MCF 10A (cell line): ENCODE measurements at places on chromosomes 2 and 18.

DNA sequence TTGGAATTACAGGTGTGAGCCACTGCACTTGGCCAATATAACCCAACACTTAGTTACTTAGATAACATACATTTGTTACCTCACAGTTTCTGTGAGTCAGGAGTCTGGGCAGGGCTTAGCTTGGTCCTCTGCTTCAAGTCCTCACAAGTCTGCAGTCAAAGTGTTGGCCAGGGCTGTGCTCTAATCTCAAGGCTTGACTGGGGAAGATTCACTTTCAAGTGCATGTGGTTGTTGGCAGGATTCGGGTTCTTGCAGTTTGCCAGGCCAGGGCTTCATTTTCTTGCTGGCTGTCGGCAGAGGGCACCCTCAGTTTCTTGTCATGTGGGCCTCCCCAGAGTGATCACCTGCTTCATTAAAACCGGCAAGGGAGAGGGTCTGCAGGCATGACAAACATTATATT is 103.7 kb downstream of the SLC4A3 start:
- DNase-seq, result peak; percentile 57

GRCh38 chr18:8780227-8780626 is 74.9 kb downstream of the MTCL1 start:
- no peak for DNase-seq

- DNase-seq, result no peak
Observed at GRCh38 chr2:227932001-227932400, 60.6 kb downstream of the DAW1 start.

DNA sequence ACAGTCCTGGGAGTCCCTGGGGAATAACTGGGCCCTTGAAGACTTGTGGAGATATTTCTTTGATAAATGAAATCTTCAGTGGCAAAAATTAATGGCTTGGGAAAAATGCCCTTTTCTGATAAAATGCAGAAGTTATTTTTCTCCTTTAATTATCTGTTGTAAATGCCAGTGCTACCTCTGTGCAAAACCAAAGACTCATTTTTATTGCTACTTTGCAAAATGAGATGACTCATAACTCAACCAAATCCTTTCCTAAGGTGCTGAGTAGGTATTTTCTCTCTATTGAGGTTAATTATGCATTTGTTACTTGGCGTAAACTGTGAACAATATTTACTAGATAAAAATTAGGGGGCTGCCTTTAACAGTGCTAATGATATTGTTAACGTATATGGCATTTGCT is 163.9 kb downstream of the DOK6 start:
- DNase-seq, result no peak

DNA sequence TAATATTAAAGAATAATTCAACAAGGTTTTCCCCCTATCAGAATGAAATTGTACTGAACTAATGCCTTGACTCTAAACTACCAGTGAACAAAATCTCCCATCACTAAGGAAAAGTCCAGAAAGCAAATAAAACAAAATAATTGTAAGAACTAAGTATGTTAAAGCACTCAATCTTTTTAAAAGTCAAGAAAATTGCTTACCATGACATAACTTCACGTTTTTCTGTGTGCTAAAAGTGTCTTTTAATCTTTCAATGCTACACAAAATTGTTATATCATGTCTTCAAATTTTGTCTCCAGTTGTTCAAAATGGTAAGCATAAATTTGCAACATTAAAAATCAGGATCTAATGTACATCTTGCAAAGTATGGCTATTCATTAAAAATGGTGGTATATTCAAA is 156.1 kb downstream of the BAZ2B start:
- no peak for DNase-seq
